Stimulated activated CD8-positive, alpha-beta memory T cell treated with anti-CD3 and anti-CD28 coated beads, Interleukin-7, amount 100 ng/mL, for 24 hours (primary cell): ENCODE measurements at places on chromosomes 2 and 18.

DNA sequence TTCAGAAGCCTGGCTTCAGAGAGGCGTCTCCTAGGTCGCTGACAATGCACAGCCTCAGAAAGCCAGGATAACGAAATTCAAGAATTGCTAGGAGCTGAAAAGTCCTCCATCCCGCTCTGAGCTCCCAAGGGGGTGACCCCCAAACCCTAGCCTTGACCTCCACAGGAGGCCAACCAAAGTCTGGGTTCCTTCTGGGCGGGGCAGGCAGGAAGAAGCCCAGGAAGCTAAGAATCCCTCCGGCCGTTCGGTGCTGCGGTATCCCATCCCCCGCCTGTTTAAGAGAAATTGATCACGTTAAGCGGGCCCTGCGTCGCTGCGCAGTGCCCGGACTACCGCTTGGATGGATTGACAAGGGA lies 2.5 kb upstream of the OSR1 start:
- no peak for DNase-seq

GRCh38 chr2:183029219-183029618 lies 9.0 kb downstream of the NCKAP1 start:
- DNase-seq, result no peak

- no peak for DNase-seq
These were observed 38.3 kb downstream of the MRPL33 start for GRCh38 chr2:27809761-27810241.

DNA sequence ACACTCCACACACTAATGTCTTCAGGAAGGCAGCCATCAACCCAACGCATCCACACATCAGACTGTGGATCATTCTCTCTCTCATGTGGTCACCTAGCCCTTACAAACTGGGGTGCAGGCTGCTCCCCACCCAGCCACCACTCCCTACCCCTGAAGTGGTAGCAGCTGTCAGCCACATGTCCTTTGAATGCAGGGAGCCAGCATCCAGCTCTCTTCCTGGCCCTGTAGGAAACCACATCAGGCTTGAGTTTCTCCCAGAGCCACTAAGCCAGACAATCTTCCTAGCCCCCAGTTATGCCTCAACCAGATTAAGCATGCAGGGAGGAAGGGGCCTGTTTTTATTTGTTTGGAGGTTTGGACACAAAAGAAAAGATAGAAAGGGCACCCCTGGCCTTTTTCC lies 52.8 kb upstream of the SPP2 start:
- DNase-seq, result no peak

DNA sequence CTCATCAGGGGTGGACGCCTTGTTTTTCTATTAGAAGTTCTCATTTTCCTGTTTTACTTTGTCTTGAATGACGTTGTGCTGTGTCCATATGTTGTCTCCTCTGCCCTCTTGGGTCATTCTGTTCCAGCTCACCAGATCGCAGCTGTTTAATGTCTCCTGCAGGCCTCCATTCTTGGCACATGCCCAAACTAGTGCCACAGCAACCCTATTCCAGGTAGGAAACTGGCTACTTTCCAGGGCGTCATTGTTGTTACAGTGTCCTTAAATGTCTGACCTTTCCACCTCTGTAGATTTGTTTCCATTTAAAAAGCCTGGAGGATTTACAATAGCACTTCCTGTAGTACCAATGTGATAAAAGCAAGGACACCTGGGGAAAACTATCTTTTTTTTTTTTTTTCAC lies 500.7 kb downstream of the METTL4 start:
- DNase-seq, result no peak

DNA sequence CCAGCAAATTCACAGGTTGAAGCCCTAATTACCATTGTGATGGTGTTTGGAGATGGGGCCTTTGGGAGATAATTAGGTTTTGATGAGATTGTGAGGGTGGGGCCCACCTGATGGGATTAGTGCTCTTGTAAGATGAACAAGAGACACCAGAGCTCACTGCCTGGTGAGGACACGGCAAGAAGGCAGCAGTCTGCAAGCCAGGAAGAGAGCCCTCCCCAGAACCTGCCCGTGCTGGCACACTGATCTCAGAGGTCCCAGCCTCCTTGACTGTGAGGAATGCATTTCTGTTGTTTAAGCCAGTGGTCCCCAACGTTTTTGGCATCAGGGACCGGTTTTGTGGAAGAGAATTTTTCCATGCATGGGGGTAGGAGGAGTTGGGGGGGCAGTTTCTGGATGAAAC lies 240.7 kb downstream of the KLHL29 start:
- no peak for DNase-seq

- DNase-seq, result no peak
These were observed 181.6 kb downstream of the BCL2 start for GRCh38 chr18:63137999-63138435.

GRCh38 chr2:29253026-29253425 lies 137.8 kb downstream of the CLIP4 start:
- DNase-seq, result no peak

- no peak for DNase-seq
These were observed 29.2 kb upstream of the ATP6V1B1 start for GRCh38 chr2:70906439-70907005.

DNA sequence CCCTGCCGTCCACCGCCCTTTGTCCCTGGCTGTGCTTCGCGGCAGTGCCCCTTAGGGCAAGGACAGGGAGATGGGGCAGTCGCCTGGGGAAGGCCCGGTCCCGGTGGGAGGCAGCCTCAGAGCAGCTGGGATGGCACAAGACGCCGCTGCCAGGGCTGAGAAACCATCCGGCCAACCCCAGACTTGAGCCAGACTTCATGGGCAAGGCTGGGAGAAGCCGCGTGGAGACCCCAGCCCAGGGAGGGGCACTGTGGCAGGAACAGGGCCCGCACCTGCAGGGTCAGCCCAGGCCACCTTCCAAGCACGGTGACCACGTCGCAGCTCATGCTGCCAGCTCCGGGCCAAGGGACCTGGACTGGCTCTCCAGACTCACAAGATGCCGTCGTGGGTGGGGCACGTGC lies 84.0 kb downstream of the NFATC1 start:
- no peak for DNase-seq

- DNase-seq, result no peak
These were observed 32.4 kb downstream of the MRPS9 start for GRCh38 chr2:105070010-105070865.

DNA sequence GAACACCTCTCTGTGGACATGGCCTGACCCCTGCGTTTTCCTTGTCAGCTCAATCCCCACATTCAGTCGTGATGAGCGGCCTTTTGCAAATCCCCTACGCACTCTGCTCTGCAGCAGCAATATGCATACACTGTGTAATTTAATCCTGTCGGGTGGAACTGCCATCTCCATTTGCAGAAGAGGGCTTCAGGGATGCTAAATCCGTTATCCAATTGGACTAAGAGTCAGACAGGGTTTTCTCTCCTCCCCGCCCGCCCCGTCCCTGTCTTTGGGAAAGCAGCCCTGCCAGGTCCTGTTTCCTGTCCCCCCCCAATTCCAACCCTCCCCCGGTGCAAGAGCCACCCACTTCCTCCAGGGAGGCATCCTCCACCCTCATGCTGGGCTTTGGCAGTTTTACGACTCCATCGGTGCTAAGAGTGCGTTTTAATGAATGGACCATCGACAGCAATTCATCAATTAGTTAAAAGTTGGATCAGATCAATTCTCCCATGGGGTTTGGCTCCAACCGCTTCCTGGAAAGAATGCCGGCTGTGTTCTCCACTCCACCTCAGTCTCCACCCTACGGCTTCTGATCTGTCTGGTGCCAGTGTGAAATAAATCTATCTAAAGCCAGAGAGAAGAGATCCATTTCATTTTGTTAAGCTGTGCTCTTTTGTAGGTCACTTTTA lies 53.5 kb upstream of the ASAP2 start:
- DNase-seq, result no peak

GRCh38 chr2:44708661-44709000 lies 232.9 kb upstream of the SIX3 start:
- DNase-seq, result no peak

DNA sequence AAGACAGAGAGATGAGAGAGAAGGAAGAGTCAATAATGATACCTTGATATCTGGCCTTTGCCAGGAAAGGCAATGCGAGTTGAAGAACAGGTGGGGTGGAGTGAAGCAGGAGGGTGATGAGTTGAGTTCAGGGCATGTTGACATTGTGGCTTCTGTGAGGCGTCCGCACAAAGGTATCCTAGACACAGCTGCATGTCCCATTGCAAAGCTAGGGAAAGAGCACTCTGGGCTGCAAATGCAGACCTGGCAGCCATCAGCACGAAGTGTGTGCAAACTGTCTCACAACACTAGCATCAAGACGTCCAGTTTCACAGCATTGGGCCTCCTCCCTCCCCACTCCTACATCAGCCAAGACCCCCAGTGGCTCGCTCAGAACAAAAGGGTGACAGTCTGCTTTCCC lies 36.1 kb downstream of the TEX51 start:
- no peak for DNase-seq

DNA sequence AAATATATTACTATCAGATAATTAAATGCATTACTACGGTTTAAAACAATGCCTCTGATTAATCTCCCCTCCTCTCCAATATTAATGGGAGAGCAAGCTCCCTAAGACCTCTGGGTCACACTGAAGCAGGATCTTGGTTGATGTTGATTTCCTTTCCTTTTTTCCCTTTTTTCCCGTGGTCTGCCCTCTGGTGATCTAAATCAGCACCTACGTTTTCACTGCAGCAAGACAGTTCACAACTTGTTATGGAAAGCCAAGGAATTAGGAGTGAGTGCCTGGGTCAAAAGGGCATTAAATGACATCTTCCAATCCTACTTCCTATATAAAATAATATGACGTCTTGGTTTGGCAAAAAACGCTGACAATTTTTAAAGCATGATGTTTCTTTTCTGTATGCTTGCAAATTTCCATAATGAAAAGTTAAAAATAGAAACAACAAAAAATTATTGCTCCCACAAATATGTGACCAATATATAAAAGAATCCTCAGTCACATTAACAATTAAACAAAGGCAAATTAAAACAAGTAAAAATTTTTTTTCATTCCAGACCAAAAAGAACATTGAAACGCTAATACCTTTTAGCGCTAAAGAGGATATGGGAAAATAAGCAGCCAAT lies 7.9 kb upstream of the CFAP36 start:
- no peak for DNase-seq

GRCh38 chr2:108268001-108268400 lies 20.7 kb upstream of the SULT1C2 start:
- DNase-seq, result no peak

DNA sequence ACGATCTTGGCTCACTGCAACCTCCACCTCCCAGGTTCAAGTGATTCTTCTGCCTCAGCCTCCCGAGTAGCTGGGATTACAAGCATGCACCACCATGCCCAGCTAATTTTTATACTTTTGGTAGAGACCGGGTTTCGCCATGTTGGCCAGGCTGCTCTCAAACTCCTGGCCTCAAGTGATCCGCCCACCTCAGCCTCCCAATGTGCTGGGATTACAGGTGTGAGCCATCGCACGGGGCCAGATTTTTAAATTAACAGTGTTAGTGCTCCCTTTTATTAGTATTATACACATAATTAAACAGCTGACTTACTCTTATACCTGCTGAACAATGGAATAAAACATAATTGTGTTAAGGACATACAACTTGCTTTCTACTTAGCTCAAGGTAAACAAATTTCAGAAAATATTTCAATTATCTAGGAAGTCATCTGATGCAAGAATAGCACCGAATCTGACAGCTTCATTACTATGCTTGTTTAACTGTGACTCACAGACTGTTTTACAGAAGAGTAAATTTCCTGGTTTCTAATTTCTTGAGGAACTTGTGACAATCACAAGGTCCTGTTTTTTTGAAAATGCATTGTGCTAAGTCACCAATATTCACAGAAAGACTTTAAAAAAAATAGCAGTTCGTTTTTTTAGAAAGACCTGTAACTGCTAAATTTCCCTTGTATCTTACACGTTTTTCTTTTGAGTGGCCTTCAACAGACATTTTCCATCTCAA lies 51.2 kb downstream of the SPIRE1 start:
- no peak for DNase-seq

DNA sequence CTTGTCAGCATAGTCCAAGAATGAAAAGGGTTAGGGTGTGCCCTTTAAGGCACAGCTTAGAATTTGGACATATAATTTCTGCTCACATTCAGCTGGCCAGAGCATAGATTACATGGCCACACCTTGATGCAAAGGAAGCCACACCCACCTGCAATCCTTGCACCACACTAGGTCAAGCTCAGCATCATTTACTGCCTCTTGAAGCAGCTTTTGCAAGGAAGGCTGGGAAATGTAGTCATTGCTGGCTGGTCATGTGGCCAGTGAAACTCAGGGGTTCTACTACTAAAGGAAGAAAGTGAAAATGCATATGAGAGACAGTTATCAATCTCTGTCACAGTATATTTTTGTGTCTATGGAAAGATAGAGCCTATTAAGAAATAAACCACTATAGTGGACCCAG lies 159.3 kb downstream of the GFPT1 start:
- DNase-seq, result no peak

DNA sequence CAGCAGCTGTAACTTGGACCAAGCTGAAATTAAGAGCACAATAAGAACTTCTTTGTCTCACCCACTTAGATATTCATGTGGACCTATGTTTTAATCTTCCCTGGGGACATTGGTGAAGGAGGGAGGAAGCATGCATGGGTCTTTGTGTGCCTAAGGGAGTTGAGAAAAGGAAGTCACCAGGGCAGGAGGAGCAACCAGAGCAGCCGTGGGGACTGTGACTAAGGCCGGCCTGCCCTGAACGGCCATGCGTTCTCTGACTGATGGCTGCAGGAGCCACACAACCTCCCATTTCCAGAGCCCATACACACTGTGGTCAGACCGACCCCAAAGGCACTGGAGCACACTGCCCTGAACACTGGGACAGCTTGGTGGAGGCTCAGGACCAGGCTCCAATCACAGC lies 43.7 kb upstream of the SLC35G4 start:
- no peak for DNase-seq

GRCh38 chr2:156005999-156006712 lies 326.4 kb downstream of the NR4A2 start:
- DNase-seq, result no peak

DNA sequence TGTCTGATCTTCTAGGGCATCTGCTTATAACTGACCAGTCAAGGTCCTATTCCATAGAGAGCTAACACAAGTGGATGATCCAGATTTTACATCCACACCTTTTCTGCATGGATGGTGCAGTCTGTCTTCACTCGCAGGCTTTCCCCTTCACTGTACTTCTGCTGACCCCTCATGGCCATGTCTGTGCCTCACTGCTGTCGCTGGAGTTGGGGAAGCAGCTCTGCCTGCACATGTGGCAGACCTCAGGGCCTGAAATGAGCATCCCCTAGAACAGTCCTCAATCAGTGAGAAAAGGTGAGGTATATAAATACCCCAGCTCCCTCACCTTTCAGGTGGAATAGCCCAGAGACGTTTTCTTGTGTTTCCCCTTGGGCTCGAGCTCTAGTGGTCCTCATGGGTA lies 233.8 kb downstream of the ANKRD36B start:
- no peak for DNase-seq

GRCh38 chr2:221629468-221629867 lies 57.4 kb upstream of the EPHA4 start:
- DNase-seq, result no peak

- DNase-seq, result no peak
These were observed 50.6 kb upstream of the SPAG16 start for GRCh38 chr2:213233438-213234330.
